A549 treated with dexamethasone at 1 μM for 4 hours (cell line): ENCODE measurements at places on chromosomes 5 and 9. TPM values are rescaled to one million over a fixed set of nuclear protein-coding genes. Genes with fewer than 3 reads are reported as not detected.

GRHPR gene
- 145 to 189 TPM (median 178 TPM) in 5 replicates for total RNA-seq

EGFL7 gene
- 35.0 to 54.9 TPM (median 51.5 TPM) in 5 replicates for total RNA-seq

PHF24 gene
- total RNA-seq = 0.08 to 0.19 TPM (median 0.14 TPM) in 5 replicates

AGGF1 gene
- total RNA-seq = 13.0 to 14.9 TPM (median 13.9 TPM) in 5 replicates

ARHGEF37 gene
- total RNA-seq = 2.1 to 2.7 TPM (median 2.5 TPM) in 5 replicates

IRX2 gene
- 1.4 to 2.4 TPM (median 2.1 TPM) in 5 replicates for total RNA-seq

ENTPD2 gene
- 3.1 to 6.4 TPM (median 5.4 TPM) in 5 replicates for total RNA-seq

GABRA6 gene
- not detected in 5 replicates for total RNA-seq
